ENCODE measurements at places on chromosomes 16 and 17. TPM values are rescaled to one million over a fixed set of nuclear protein-coding genes. Genes with fewer than 3 reads are reported as not detected.

GSPT1 gene
- total RNA-seq = 52.0 TPM

SLC38A7 gene
- 9.5 TPM for total RNA-seq

DNA sequence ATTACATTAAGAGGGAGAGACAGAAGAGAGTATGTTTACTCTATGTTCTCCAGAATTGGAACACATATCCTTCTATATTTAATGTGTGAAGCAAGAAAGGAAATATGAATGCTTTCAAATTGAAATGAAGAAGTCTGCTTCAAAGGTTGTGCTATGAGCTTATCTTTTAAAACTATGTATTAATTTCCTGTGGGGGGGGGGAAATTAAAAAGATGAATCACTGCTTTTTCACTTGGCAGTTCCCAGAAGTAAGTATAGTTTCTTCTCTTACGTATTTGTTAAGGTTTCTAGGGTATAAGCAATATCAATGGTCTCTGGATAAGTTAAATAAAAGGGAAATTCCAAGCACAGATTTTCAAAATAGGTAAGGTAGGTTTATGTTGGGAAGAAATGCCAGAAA lies 7.0 kb downstream of the TERF2 start:
- DNase-seq = no peak

DNA sequence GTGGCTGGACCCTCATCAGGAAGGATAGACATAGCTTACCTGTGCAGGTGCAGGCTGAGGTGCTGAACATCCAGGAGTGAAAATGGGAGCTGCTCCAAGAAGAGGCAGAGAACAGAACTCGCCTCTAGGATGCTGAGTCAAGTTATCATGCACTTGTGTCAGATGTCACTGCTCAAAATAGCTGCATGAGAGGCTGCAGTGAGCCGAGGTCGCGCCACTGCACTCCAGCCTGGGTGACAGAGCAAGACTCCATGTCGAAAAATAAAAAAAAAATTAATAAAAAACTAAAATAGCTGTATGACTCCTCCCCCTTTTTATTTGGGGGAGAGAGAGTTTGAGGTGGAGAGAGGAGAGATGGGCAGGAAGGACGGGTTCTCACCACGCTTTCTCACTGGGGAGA lies 148.8 kb downstream of the FOXL1 start:
- DNase-seq = no peak

GRCh38 chr16:6027733-6028132 lies 930.1 kb upstream of the EEF2KMT start:
- DNase-seq = no peak

PHOSPHO1 gene
- total RNA-seq = not detected

All from sigmoid colon (tissue), 7 donors.